CD4-positive, alpha-beta T cell treated with Interleukin-17A for 1 hour (primary cell): ENCODE measurements at places on chromosomes 16 and 17.
A peak's percentile ranks its signal among the peaks of the same experiment; 100 is the strongest.

- no peak for DNase-seq
These were observed 1.4 kb downstream of the RAB40C start for GRCh38 chr16:591231-591630.

DNA sequence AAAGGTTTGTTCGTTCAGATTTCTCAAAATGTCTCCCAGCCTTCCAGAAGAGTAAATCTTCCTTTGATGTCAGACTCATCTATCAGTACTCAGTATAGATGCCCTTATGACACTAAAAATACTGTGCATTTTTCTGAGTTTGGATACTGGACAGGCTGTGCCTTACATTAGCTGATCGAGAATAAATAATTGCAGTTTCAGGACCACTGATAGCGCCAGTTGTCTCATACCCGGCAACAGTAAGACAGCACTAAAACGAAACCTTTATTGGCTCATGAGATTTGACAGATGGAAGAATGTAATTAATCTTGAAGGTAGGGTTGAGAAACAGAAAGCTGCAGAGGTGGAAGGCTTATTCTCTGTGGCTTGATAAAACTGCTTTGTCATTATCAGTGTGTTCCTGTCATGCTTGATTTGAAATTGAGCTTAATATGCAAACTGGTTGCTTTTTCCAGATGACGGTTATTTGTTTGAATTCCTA, 1.2 kb downstream of the ATP6V0A1 start:
- peak; percentile 37 for DNase-seq

DNA sequence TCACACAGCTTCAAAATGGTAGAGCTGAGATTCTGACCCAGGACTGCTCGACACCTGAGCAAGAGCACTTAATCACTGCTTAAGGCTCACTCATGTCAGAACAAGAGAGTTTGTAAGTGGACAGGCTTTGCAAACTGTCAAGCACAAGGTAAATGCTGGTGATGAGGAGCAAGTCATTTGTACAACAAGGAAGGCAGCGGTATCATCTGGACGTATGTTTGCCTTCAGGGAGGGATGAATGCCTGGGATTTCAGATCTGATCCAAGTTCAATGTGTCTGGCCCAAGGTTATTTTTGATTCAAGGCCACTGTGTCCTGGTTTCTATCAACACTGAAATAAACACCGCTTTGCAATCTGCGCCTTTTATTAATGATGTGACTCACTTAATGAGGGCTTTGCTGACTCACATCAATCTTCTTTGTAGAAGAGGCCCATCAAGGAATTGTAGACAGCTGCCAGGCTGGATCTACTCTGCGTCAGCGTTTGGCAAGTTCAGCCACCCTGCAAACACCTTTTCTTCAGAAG, 174.4 kb upstream of the HS3ST3A1 start:
- DNase-seq: no peak

GRCh38 chr16:72983241-72983640, 64.7 kb downstream of the ZFHX3 start:
- no peak for DNase-seq
